ENCODE measurements at places on chromosomes 7 and 10. TPM values are rescaled to one million over a fixed set of nuclear protein-coding genes. Genes with fewer than 3 reads are reported as not detected.

GRCh38 chr10:8640878-8641277 is 586.4 kb downstream of the GATA3 start:
- DNase-seq: no peak

DNA sequence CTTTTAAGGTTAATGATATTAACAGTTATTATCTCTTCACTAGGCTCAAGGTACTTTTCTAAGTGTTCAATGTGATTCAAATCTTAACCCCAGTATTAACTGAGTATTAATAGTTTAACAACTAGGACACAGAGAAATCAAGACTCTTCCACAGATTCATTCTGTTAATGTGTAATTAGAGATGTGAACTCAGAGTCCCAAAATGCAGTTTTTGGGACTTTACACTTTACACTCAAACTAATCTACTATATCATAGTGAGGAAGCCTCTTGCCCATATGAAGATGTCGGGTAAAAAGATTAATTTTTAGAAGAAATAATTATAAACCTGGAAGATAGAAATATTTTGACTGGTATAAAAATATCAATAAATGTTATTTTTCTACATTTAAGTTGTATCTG is 644.5 kb upstream of the LRRTM3 start:
- no peak for DNase-seq

GRCh38 chr10:34139559-34139958 is 675.5 kb downstream of the PARD3 start:
- no peak for DNase-seq

DNA sequence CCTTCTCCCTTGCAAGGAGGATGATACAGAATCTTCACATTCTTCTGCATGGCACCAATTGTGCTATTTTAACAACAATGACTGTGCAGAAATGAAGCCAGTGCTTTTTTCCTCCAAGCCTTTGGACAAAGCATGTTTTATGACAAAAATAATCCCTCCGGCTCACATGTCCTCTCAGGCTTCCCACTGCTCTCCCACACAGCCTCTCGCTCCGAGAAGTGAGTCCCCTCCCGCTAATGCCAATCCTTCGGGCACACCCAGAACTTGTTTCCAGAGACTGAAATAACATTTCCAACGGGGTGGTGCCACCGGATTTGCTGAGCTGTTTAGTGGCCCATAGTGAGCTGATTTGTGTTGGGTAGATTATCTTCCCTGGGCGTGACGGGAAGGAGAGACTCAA is 35.8 kb downstream of the RBM17 start:
- no peak for DNase-seq

DNA sequence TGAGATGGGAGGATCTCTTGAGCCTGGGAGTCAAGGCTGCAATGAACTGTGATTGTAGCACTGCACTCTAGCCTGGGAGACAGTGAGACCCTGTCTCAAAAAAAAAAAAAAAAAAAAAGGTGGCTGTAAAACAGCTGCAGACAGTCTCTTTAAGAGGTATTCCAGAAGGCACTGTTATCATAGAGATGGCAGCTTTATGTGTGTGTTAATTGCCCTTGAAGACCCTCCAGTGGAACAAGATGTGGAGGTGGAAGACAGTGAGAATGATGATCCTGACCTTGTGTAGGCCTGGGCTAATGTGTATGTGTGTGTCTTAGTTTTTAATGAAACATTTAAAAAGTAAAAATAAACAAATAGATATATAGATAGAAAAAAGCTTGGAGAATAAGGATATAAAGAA is 66.0 kb downstream of the ZNF487 start:
- DNase-seq: no peak

DNA sequence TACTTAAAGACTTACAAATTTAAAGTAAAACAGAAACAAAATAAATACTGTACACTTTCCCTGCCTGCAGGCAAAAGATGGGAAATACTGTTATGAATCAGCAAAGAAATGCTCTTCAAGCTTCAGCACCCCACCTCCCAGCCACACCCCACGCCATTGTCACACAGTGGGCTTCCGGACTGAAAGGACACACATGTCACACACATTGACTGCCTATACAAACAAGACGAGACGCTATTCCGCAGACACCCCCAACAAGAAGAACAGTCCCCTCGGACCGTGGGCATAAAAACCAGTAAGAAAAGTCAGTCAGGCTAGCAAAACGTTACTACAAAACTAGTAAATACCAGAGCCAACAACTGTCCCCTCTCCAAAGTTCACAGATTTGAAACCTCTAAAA is 22.2 kb upstream of the PARP12 start:
- no peak for DNase-seq

GRCh38 chr7:44272456-44272855 is 52.9 kb downstream of the CAMK2B start:
- DNase-seq: no peak

DNA sequence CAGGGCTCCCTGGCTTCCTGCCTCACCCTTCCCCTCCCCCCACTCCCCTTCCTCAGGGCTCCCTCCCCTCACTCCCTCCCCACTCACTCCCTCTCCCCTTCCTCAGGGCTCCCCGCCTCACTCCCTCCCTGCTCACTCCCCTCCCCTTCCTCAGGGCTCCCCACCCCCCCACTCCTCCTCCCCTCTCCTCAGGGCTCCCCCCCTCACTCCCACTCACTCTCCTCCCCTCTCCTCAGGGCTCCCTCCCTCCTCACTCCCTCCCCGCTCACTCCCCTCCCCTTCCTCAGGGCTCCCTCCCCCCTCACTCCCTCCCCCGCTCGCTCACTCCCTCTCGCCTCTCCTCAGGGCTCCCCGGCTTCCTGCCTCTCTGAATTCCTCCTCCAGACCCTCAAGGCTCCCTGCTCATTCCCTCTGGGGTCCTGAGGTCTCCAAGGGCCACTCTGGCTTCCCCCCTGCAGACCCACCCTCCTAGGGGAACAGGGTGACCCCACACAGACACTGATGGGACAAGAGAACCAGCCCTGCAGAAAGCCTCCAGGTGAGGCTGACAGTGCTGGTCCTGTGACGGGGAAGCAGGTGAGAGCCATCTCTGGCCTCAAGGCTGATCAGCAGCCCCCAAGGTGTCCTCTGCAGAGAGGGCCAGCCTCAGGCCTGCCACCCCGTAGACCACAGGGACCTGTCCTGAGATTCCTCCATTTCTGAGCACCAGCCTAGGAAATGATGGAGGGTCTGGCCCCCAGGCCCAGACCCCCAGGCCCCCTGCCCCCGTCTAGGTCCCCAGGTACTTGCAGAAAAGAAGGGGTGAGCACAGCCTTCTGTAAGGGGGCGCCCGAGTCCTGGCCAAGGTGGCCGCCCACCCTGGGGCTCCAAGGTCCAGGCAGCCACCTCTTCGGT is 47.2 kb downstream of the PWWP2B start:
- no peak for DNase-seq

- DNase-seq: no peak
These were observed 186.6 kb upstream of the CELF2 start for GRCh38 chr10:10831085-10831484.

GRCh38 chr10:77666821-77667220 is 29.2 kb upstream of the KCNMA1 start:
- no peak for DNase-seq

DNA sequence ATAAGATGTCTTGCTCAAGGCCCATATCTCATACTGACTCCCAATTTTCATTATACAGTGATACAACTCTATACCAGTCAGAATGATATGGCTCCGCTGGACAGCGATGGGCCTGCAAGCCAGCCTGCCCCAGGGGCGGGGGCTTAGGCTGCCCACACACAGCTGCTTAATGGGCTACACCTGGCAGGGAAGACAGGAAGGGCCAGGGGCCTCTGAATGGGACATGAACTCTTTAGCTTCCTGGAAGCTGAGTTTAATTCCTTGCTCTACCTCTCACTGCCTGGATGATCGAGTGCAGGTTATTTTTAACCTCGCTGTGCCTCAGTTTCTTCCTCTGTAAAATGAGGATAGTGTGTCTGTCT is 112.5 kb downstream of the C10orf105 start:
- no peak for DNase-seq

- no peak for DNase-seq
These were observed 172.6 kb upstream of the CACNA2D1 start for GRCh38 chr7:82616059-82616728.

GRCh38 chr7:47256016-47256415 is 325.9 kb downstream of the TNS3 start:
- no peak for DNase-seq

GRCh38 chr10:49397036-49397999 is 1.4 kb upstream of the DRGX start:
- DNase-seq: no peak

- DNase-seq: no peak
These were observed 556.5 kb upstream of the LRRN3 start for GRCh38 chr7:110534241-110534931.

DNA sequence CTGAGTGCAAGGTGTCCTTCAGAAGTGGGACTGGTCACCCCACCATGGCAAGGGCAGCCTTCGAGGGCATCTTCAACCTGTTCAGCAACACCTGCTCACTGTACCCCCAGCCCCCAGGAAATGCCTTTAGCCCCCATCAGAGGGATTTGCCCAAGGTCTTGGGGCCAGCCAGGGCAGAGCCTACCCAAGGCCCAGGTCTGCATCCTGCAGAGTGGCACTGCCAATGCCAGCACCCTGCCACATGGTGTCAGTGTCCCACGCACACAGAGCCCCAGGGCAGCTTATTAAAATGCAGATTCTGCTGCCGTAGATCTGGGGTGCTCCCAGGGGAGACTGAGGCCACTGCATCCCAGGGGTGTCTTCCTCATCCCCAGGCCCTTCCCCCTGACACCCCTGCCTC is 106.2 kb upstream of the KCTD7 start:
- no peak for DNase-seq

DNA sequence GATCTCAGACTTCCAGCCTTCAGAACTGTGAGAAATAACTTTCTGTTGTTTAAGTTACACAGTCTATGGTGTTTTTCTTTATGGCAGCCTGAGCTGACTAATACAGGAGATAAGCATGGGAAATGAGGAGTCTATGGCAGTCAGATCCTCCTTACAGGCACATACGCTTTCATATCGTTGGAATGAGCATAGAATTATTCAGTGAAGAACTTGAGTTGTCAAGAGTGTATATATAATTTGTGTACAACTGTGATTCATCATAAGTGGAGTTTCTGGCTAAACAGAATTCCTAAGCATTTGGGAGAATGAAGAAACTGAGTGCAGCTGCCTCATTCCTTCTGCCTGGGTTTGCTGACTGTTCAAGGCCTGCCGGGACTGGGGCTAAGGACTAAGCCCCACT is 516.7 kb downstream of the ADRA2A start:
- no peak for DNase-seq

DNA sequence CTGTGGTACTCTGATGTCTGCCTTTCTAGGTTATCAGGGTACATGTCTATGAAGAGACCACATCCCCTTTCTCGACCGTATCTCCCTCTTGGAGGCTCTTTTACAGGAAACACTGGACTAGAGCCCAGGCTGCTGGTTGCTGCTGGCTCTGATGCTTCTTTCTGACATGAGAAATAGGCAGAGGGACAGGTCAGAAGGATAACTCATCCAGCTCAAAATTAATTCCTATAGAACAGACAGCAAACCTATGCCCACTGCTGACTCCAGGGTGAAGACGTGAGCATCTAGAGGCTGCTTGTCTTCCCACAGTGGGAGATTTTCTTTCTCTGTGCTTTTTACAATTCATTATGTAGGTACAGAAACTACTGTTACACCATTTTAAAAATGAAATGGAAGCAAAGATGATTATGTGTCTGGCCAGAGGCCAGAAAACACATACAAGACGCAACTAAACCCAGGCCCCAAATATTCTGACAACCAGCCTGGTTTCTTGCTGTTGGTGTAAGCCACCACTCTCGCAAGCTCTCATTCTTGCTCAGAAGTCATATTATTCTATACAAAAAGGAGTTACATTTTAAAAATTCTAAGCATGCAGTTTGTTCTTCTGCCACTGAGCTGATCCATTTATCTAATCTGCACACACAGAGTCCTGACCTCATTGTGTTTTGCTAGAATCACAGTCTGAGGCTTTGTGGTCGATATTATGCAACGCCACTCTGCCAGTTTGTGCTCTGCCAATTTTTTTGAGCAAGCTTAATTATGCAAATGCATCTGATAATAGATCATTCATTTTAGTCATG is 424.3 kb downstream of the KIF20B start:
- DNase-seq: no peak

DNA sequence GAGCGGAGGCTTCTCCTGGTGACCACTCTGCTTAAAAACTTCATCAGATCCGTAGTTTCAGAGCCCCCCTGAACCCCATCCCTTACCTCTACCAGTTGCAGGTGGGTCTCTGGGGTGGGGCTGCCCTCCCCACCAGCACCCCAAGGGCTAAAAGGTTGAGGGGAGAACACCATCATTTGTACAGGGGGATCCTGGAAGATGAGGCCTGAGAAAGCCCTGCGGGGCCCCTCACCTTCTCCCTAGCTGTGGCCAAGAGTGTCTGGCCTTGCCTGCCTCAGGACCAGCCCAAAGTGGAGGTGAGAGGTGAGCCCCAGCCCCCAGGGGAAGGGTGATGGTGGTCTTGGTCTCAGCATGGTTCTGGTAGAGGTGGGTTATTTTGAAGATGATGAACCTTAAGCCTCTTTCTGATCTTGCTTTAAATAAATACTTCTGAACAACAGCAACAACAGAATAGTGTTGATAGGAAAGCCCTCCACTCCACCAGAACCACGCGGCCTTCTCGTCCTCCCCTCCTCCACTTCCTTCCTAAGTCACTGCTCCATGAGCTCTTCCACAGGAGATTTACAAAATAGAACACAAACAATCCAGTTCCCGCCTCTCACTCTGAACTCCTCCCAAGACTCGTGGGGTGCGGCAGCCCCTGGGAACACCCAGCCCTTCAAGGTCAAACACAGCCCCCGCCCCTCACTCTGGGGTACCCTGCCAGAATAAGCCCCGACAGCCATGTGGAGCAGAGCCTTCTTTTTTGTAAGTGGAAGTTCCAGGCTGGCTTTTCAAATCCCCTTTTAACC is 169.1 kb downstream of the EGFR start:
- peak; percentile 66 for DNase-seq

SHH gene
- polyA plus RNA-seq: not detected

BTBD16 gene
- 0.29 TPM for polyA plus RNA-seq

ANKRD2 gene
- polyA plus RNA-seq: 370 TPM

ACSM6 gene
- polyA plus RNA-seq: not detected

ELOVL3 gene
- not detected for polyA plus RNA-seq

SLIT1 gene
- polyA plus RNA-seq: 0.07 TPM

GALNT17 gene
- polyA plus RNA-seq: 15.1 TPM

SORCS1 gene
- polyA plus RNA-seq: 0.59 TPM

RTKN2 gene
- not detected for polyA plus RNA-seq

TAS2R3 gene
- not detected for polyA plus RNA-seq

Measured in heart right ventricle (tissue), 16 donors.